ENCODE measurements at places on chromosomes 6 and 20.

- DNase-seq = no peak
These were observed 3.3 kb downstream of the MGME1 start for GRCh38 chr20:17972121-17972520.

GRCh38 chr6:149887343-149887742, 10.6 kb downstream of the RAET1E start:
- DNase-seq = no peak

GRCh38 chr6:82951389-82951788, 114.3 kb downstream of the UBE3D start:
- no peak for DNase-seq

- peak; percentile 47 for DNase-seq
These were observed 81.1 kb downstream of the STXBP5 start for GRCh38 chr6:147285087-147285855.

DNA sequence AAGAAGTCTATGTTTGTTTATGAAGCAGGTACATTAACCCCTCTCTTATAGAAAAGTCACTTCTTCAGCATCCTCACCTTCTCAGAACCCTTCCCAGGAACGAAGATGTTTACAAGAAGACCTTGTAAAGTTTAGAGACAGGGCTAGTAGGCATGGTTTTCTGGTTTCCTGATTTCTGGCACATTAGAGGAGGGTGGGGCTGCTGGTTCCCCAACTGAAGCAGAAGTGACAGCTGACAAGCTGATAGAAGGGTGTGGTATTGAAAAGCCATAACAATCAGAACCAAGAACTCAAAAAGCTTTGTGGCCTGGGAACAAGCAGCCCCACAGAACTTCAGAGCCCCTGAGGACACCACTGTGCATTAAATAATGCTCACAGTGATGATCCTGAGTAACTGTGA, 91.2 kb downstream of the RTN4IP1 start:
- DNase-seq = no peak

DNA sequence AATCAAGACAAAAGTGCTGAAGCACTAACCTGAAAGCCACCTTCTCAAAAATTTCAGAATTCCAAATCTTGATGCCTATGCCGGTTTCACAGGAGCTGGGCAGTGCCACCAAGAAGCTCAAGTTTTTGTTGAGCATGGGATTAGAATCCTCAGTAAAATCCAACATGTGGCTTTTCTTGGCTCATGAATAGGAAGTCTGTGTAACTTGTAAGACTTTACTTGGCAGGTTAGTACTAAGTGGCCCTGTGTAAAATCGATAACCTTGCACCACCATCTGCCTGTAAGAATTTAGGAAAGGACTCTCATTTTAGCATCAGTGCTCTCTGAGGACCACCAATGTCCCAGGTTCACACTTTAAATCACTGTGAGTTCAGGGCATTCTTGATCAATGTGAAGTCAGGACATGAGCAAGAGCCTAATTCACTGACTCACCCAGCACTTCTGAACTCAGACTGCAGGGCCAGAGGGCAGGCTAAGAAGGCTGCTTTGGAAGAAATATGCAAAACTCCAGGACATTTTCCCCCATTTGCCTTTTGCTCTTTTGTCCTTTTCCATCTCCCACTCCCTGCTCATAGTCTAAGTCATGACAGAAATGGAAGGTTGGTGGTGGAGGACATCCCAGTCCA, 113.2 kb downstream of the EDN1 start:
- DNase-seq = no peak

DNA sequence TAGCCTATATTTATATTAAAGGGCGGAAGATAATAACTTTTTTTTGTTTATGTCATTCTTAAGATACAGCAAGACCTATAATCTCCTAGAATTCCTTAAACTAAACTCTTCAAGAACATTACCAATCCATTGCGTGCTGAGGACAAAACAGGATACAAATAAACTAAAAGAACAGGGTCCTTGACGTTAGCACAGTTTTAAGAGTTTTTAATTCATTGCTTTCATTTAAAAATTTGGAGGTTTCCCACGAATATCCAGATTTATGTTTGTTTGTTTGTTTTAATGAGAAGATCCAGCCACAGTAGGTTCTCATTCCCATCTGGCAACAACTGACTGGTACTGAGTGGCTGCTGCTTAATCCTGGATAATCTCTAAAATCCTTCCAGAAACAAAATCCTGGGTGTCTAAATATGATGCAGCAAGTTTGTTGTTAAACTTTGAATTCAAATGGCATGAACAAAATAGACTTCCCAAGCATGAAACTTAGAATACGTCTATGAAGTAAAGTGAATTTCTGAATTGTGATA, 153.7 kb downstream of the HACE1 start:
- no peak for DNase-seq

DNA sequence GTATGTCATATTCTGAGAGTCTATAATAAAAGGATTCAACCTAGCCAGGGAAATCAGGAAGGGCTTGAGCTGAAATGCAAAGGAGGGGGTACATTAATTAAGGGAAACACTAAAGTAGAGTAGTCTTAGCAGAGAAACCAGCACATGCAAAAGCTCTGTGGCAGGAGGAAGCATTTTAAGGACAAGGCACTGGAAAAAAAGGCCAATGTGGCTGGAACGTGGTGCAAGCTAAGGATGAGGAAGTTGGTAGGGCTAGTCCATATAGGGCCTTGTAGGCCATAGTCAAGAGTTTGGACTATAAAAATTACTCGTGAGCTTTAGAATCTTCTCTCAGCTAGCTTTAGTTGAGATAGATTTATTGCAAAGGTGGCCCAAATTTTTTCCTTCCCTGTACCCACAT, 75.2 kb upstream of the TOP1 start:
- no peak for DNase-seq

- no peak for DNase-seq
These were observed 30.4 kb downstream of the ZDHHC14 start for GRCh38 chr6:157411368-157411767.

All from NCI-H2081 (cell line).